Kidney glomerular epithelial cell (primary cell): ENCODE measurements at places on chromosomes 4 and X.
A peak's percentile ranks its signal among the peaks of the same experiment; 100 is the strongest.

DNA sequence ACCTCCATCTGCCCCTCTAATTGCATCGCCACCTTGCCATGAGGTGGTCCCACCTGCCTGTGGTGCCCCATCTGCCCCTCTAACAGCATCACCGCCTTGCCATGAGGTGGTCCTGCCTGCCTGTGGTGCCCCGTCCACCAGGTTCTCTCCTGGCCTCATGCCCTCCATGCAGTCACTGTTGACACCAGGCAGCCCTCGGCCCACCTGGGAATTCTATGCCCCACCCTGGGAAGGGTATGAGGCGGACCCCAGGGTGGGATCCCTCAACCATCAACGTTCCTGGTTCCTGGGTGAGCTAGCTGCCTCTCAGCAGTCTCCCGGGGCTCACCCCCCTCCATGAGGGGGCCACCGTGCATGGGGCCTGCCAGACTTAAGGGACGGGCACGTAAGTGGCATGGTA lies 38.9 kb downstream of the ACOX3 start:
- no peak for DNase-seq

DNA sequence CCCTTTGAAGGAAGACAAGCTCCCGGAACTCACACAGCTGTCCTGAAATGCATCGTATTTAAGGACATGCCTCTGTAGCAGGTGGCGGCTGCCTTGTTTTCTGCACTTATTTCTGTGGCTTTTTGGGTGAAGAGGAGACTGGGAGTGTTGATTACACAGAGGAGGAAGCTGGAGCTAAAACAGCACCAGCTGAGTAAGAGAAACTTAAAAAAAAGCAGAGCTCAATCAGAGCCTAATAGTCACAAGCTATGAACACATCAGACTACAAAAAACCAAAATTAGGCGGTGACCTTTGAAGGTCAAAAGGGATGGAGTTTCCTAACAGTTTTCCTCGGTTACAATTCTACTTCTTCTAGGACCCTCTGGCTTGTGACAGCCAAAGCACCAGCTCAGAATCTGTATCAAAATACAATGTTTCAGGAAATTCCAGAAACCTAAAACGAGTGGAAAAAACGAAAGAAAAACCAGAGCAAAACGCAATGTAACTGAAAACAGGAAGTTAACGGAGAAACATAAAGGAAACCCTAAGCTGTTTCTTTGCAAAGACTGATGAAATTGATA lies 13.5 kb downstream of the PRKX start:
- DNase-seq = no peak

DNA sequence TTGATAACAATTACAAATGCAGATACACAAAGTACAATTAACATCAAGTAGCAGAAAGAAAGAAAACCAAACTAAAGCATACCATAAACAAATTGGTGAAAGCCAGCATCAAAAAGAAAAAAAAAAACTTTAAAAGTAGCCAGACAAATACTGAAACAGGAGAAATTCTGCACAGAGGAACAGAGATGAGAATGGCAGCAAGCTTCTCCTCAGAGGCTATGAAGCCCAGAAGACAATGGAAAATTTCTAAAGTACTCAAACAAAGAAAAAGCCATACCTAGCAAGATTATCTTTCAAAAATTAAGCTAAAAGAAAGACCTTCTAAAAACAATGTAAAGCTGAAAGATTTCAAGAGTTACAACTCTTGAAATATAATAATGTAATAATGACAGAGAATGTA lies 471.3 kb downstream of the SPOCK3 start:
- DNase-seq = no peak

DNA sequence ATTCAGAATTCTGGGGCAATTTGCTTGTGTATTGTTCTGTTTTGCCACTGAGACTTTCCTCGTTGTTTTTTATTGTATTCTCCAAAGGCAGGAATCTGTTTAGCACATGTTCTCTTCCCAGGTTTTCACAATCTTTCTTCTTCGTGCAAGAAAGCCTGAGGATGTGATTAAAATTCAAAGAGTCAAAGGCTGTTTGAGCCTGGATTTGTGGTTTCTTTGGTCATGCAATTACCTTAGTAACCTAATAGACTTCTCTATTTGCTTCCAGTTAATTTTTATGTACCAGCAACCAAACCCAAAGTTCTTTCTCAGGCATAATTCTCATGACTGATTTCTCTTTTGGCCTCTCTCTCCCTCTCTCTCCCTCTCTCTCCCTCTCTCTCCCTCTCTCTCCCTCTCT lies 1420.1 kb upstream of the TENM3 start:
- no peak for DNase-seq

GRCh38 chrX:25020391-25020904 lies 4.7 kb upstream of the ARX start:
- DNase-seq = no peak

DNA sequence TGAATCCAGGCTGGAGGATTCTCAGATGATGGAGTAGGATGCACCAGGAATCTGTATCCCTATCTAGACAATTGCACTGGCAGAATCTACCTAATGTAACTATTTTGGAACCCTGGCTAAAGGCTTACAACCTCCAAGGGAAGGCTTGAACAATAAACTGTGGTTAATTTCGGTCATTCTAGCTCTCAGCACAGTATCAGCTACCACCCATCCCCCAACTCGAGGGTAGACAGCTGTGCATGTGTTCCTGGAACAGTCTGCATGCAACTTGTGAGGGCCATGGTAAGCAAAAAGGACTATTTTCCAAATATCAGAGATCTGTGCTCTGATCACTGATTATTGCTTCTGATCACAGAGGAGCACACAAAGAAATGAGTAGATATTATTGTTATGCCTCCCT lies 34.0 kb downstream of the ELF2 start:
- no peak for DNase-seq

DNA sequence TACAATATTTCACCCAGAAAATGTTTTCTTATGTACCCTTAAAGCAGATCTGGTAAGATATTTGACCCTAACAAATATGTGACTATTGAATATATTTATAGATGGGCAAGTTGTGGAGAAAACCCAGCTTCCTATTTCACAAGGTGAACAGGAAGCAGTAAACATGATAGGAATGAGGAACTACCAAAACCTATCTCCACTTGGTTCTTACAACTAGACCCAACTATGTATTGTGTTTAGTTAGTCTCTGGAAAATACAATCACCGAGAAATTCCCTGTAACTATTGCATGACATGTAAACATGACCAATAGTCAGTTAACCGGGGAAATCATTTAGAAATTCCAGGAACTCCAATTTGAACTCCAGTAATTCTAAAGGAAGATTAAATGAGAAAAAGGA lies 8.4 kb upstream of the RXFP1 start:
- DNase-seq = peak; percentile 13

DNA sequence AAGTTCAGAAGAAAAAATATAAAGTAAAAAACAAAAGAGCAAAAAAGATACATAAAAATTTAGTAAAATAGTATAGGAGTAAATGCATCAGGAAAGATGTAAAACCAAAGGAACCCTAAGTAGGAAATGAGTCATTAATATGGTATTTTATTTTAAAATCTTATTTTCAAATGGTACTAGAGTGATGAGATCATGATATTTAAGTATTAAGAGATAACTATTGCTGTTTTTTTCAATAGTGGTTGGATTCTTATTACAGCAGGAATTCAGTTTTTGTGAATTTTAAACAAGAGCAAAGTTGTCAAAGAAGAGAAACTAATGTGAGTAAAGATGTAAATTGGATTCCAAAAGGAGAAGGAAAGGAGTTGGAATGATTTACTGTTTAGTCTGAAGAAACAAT lies 20.0 kb downstream of the EMCN start:
- no peak for DNase-seq

- DNase-seq = no peak
Measured at GRCh38 chrX:70219938-70220764, 14.3 kb upstream of the AWAT1 start.

DNA sequence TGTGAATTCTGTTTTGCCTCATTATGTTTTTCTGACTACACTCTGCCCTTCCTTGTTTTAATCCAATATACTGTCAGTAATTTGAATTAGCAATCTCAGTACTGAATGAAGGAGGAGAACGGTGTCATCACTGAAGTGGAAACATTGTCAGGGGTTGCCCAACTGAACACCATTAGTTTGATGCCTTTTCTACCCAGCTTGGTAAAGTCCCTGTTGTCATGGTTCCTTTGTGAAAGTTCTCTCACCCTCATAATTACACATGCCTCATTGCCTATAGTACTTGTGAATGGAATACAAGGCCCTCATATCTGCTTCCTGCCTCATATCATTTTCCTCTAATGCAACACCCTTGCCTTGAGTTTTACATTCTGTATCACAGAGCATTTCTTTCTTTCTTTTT lies 76.9 kb downstream of the RRAGB start:
- DNase-seq = no peak

DNA sequence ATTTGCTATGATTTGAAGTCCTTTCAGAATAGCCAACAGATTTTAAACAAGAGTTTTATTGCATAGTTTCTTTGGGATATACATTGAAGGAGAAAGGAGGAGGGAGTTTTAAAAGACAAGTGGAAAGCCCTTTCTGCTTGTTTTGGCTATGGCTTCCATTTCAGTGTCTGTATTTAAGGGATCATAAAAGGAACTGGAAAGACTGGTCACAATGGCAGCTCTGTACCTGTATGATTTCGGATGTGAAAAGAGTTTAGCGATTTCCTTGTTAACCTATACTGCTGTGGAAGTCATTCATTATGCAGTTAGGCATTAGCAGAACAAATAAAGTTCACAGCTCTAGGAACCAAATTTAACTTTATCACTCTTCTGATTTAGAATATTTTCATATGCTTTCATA lies 60.7 kb downstream of the TET2 start:
- no peak for DNase-seq

DNA sequence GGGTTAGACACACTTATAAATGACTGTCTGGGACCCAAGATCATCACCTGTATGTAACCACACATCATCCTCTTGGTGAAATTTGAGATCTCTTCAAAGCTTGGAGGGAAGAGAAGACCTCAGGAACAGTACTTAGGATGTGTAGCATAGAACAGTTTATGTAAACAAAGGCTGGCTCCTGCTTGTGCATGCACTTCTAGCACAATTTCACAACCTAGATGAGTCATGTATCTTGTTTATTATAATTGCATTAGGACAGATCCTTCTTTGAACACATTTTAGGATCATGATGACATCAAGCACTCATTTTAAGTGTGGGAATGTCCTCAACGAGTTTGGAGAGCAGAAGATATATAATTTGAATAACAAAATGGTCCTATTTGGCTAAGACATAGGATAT lies 26.3 kb upstream of the ZMAT1 start:
- DNase-seq = no peak

DNA sequence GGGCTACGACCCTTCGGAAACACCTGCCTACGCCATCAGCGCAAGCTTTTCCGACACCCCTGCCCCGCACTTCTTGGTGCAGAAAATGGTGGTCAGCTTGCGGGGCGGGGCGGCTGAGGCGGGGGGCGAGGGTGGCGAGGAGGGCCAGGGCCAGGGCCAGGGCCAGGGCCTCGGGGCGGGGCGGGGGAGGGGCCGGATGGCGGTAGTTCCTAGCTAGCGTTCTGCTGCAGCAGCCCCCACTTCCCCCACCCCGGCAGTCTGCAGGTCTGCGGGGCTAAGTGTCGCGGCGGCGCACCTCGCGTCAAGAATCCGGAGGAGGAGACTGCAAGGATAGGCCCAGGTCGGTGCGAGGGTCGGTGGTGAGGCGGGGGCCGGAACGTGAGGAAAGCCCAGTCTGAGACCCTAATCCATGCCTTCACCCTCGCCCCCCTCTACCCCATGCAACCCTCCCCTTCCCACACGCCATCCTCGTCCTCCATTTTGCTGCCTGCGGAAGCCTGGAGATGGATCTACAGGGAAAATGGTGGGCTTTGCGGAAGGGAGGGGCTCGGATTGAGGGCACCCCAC lies 600 bp downstream of the BEX4 start:
- peak; percentile 17 for DNase-seq

DNA sequence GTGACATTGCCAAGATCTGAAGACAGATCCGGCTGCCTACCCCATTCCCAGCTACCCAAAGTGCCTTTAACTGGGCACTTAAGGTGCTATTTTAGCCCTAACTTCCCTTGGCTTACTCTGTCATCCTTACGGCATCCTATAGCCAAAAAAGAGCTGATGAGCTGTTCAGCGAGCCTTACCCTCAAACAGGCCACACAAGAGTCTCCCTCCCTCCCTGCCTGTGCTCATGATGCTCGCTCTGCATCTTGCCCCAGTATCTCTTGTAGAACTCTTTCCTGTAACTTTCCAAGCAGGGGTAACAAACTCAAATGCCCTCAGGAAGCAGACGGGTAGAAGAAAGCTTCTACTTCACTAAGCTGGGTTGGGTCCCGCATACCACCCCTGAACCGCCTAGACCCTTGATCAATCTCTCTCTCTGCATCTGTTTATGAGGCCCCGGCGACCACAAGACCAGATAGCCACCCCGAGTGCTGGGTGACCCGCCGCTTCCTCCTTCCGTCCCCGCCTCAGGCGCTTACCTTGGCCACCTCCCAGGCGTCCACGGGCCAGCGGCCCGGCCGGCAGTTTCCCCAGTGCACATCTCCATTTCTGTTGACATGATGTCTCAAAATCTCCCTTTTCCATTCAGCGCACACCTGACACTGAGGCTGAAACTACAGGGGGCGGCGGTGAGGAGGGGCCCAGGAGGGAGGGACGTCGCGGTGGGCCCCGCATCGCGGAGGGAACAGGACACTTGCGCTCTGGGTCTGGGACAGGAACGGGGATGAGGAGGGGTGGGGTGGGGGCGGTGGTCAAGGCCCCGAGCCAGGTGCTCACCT lies 663 bp downstream of the CXorf38 start:
- no peak for DNase-seq

- DNase-seq = no peak
Measured at GRCh38 chr4:22407361-22407760, 108.5 kb downstream of the ADGRA3 start.

DNA sequence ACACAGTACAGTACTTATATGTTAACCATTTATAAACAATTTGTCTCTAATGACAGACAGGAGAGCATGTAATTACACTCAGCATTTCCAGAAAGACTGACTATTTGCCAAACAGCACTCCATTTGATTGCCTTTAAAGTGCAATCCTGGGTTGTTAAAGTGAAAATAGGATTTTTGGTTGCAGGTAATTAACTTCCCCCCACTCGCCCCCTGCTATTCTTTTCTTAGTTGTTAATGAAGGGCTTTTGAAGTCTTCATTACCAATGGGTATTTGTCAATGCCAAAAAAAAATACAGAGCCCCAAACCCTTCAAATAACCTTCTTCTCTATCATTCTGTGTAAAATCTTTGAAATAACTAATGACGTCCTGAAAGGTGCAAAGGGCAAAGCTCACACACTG lies 825.6 kb downstream of the STPG2 start:
- DNase-seq = no peak

GRCh38 chr4:31237233-31237632 lies 517.1 kb downstream of the PCDH7 start:
- DNase-seq = no peak

GRCh38 chr4:163121689-163122088 lies 45.0 kb downstream of the NAF1 start:
- DNase-seq = no peak

- peak; percentile 79 for DNase-seq
Measured at GRCh38 chr4:89469930-89470375, 162.4 kb upstream of the GPRIN3 start.

- DNase-seq = peak; percentile 17
Measured at GRCh38 chr4:18932730-18933339, 911.3 kb upstream of the LCORL start.

- DNase-seq = no peak
Measured at GRCh38 chr4:188930822-188931221, 791.6 kb downstream of the TRIML1 start.

GRCh38 chrX:25198891-25199290 lies 183.1 kb upstream of the ARX start:
- DNase-seq = no peak

GRCh38 chr4:81454948-81455347 lies 16.8 kb downstream of the RASGEF1B start:
- no peak for DNase-seq
